ENCODE measurements at places on chromosomes 2 and 18. TPM values are rescaled to one million over a fixed set of nuclear protein-coding genes. Genes with fewer than 3 reads are reported as not detected.

Gene GAREM1
- total RNA-seq = 5.1 TPM

Gene KCNF1
- total RNA-seq = 0.42 TPM

Gene ITSN2
- total RNA-seq = 30.7 TPM

Gene SERPINB10
- total RNA-seq = not detected

Gene KATNAL2
- 5.1 TPM for total RNA-seq

Gene ACVR1C
- 3.4 TPM for total RNA-seq
